ENCODE measurements at places on chromosomes 13 and 19.

DNA sequence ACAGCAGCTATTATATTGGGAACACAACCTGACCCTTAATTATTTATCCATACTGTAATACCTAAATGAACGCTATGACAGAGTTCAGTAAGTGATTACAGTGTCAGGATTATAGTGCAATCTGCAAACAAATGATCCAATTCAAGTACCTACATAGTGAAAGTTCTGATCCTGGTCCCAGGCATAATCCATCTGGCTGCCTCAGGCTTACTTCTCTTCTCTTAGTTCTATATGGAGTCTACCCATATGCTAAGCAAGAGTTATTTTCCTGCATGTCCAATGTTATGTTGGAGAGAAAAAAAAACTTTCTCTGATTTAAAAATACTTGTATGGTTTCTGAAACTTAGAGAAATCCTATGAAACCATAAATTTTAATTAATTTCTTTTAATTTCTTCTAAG is 1487.7 kb upstream of the SLC10A2 start:
- no peak for DNase-seq

DNA sequence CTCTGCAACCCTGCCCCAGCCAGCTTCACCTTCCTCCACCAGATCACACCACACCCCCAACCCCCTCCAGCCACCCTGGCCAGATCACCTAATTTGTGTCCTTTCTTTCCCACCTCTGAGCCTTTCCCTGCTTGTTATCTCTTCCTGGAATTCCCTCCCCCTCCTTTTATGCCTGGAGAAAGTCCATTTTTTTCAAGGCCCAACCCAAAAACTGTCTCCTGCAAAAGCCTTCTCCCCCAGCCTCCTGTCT is 5.3 kb upstream of the TLE2 start:
- DNase-seq, result no peak

DNA sequence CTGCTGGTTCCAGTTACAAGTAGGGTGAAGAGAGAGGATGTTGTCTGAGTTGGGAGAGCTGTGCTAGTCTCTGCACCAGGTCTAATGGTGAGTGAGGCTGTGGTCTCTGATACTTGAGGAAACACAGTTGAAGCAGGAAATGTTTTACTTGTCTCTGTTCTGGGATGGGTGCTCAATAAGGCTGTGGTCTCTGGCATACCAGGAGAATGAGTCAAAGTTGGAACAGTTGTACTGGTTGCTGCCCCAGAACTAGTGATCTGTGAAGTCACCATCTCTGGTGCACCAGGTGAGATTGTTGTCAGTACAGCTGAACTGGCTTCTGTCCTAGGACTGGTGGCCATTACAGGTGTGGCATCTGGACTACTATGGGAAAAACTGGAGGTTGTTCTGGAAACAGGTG is 74.7 kb downstream of the MUC16 start:
- DNase-seq, result no peak

GRCh38 chr19:7923295-7924191 is 2.4 kb downstream of the CTXN1 start:
- DNase-seq, result no peak

DNA sequence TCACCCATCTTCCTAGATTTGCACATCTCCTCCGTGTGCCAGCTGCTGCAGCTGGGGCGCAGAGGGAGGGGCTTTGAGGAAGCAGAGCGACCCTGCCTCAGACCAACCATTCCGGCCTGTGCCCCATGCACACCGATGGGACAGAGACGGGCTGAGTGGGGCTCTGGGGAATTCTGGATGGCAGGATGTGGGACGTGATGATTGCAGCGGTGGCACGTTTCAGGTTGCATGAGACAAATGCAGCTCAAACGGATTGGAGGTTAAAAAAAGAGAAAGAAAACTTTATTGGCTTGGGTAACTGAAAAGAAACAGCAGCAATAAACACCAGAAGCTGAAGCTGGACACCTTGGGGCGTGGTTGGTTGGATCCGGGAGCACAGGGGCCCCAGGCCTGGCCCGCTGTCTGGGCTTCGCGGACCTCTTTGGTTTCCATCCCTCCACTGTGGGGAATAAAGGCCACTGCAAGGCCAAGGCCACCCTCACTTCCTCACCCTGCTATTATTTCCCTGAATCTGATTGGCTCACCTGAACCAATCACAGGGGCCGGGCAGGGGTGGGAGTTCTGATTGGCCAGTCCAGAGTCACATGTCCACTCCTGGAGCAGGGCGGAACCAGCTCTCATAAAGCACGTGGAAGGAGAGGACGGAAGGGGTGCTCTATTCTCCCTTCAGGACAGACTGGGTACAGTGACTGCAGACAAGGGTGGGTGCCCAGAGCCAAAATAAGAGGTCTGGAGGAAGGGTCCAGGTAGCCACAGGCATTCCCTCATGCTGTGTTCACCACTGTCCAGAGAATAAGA is 6.1 kb upstream of the ZNF787 start:
- no peak for DNase-seq

GRCh38 chr19:8086849-8087248 is 34.3 kb downstream of the CCL25 start:
- no peak for DNase-seq

- peak; percentile 48 for DNase-seq
Observed at GRCh38 chr19:5563935-5564612, 3.7 kb downstream of the TINCR start.

- DNase-seq, result peak; percentile 11
Observed at GRCh38 chr19:48194041-48194843, 23.8 kb downstream of the ZSWIM9 start.

Data from suppressor macrophage (primary cell).